ENCODE measurements at places on chromosomes 2 and 18. TPM values are rescaled to one million over a fixed set of nuclear protein-coding genes. Genes with fewer than 3 reads are reported as not detected.
A peak's percentile ranks its signal among the peaks of the same experiment; 100 is the strongest.

GRCh38 chr2:188604579-188604978, 312.9 kb downstream of the GULP1 start:
- DNase-seq = no peak

DNA sequence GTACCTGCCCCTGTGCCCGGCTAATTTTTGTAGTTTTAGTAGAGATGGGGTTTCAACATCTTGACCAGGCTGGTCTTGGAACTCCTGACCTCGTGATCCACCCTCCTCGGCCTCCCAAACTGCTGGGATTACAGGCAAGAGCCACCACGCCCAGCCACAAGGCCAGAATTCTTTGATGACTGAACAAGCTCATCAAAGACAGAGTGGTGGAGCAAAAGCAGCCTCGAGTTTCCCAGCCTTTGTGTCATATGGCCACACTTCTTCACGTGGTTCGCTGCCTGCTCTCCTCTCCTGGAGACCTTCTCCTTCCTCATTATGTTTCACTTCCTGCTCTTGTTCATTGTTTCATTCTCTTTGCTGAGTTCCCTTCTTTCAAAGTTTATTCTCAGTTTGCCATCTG, 9.9 kb upstream of the NPC1 start:
- no peak for DNase-seq

GRCh38 chr2:139685090-139685983, 905.1 kb upstream of the NXPH2 start:
- no peak for DNase-seq

- peak; percentile 17 for DNase-seq
These were observed 59.9 kb upstream of the REG3A start for GRCh38 chr2:79219383-79219988.

DNA sequence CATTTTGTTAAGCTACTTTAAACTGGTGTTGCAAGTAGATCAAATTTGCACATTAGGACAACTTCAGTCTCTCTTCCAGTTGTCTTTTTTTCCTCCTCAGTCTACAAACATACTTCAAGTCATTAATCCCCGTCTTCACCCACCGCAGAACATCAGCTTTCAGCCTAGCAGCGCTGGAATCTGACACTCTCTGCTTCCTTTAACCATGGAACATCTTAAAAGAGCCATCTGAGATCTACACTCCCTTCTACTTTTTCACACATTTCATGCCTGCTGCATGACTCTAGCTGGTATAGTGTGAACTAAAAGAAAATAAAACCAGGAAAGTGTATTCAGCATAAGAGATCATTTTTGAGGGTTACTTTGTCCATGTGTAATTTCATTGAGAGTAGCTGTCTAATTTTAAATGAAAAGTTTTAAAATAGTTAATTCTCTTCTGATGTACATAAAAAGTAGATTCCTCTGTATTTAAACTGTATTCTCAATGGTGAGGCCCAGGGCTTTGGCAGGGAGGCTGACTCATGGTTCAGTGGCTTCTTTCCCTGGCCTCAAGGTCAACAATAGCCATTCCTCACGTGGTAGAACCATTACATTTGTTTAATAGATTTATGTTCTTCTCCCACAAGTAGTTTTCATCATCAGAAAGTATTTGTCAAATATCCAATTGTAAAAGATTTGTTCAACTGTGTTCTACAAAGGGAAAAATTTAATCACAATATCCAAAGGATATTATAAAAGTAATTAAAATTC, 16.5 kb downstream of the SGPP2 start:
- peak; percentile 83 for DNase-seq

DNA sequence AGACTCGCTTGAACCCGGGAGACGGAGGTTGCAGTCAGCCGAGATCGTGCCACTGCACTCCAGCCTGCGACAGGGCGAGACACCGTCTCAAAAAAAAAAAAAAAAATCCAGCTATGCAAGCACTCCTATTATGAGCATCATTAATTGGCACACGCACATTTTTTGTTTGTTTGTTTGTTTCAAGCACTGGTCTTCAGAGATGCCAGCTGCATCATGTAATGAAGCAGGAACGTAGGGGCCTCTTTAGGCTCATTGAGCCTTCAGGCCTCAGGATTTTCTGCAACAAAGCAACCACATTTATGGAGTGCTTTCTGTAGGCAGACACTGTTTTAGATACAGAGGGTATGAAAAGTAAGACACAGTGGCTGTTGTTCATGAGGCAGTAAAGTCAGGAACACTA, 585.8 kb downstream of the CNTNAP5 start:
- DNase-seq = no peak

- DNase-seq = no peak
These were observed 11.1 kb downstream of the TEX51 start for GRCh38 chr2:126909781-126910180.

- DNase-seq = peak; percentile 22
These were observed 390.2 kb downstream of the THSD7B start for GRCh38 chr2:137155356-137156104.

DNA sequence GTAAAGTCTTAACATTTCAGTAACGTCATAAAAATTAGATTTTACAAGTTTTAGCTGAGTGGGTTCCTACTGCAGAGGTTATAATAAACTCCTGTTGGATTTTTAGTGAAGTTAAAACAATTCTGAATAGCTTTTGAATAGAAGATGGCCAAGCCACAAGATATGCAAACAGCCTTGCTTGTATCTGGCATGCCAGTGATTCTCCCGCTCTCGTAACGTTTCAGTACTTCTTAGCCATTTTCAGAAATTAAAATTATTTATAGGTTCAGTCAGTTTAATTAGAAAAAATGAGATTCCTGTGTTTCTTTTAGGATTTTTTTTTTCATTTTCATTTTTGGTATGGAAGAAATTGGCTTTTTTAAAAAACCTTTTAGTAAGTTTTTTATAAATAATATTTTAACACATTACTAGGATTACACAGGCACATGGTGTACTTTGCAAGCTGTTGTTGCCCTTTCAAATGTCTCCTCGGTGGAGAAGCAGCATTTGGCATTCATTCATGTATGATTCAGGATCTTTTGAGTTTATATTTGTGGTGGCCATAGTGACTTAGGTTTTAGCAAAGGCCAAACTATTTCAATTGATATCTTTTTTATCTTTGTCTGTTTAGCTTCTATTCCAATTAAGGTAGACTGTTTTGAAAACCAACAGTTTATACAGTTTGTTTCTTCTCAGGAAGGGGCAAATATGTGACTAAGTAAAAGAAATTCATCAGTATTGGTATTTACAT, 30.6 kb upstream of the RND3 start:
- DNase-seq = peak; percentile 88

B3GNT7 gene
- total RNA-seq = 0.17 TPM

UGT1A8 gene
- total RNA-seq = not detected

CTAGE1 gene
- total RNA-seq = not detected

Data from M059J (cell line).